ENCODE measurements at places on chromosomes 4 and X.

GRCh38 chrX:108264376-108264775 lies 172.8 kb downstream of the ATG4A start:
- no peak for DNase-seq

DNA sequence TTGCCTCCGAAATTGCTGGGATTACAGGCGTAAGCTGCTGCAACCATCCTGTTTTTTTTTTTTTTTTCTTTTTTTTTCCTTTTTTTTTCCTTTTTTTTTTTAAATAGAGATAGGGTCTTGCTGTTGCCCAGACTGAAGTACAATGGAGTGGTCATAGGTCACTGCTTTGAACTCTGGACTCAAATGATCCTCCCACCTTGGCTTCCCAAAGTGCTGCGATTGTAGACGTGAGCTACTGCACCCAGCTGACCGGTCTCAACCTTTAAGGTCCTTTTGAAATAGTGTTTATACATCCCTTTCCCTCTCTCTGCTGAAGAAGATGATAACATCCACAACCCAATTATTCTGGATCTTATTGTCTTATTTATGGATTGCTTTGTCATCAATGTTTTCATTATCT lies 548.7 kb downstream of the GBA3 start:
- no peak for DNase-seq

DNA sequence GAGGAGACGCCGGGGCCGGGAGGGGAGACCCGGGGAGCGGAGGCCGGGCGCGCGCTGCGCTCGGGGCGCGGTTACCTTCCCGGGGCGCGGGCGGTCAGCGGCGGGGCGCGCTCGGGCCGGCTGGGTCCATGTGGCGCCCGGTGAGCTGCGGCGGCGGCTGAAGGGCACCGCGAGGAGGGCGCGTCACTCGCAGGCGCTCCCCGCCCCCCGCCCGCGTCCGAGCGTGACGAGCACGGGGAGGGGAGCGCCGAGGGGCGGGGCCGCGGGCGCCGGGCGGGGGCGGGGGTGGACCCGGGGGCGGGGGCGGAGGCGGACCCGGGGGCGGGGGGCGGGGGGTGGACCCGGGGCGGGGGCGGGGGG lies at the start of gene CPLX1:
Gene CPLX1 (minus strand): TSS at position 159 of the 360 bp plus-strand sequence. CDS start 1,607 bp downstream, outside the sequence.
- no peak for DNase-seq

DNA sequence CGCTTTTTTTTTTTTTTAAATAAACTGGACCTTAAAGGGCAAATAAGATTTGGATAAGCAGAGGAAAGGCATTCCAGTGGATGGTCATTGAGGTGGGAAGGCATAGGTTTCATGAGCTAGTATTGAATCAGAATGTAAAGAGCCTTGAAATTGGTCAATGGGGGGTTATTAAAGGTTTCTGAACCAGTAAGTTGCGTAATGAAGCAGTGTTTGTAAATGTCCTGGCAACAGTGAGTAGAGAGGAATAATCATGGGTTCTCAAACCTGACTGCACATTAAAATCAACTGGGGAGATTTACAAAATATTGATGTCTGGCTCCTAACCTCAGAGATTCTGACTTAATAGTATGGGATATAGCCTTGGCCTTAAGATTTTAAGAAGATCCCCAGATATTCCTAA lies 23.2 kb upstream of the AMOT start:
- DNase-seq, result no peak

- no peak for DNase-seq
Measured at GRCh38 chr4:128565565-128566186, 243.8 kb upstream of the JADE1 start.

GRCh38 chr4:76997532-76997931 lies 48.0 kb downstream of the SEPTIN11 start:
- DNase-seq, result no peak

DNA sequence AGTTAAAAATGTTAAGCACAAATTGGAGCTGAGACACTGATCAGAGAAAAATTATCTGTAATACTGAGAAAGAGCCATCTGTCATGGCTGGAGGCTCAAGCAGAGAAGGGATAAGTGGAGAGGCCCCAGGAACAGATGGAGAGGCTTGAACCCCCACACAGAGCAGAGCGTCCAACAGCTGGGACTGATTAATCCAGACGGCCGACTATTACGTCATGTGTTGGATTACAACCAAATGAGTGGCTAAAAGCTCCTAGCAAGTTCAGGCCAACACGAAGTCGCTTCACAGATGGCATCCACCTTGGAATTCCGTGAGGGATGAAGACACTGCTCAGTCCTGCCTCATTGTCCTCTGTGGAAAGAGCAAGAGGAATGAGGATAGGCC lies 57.7 kb upstream of the ATXN3L start:
- DNase-seq, result no peak

DNA sequence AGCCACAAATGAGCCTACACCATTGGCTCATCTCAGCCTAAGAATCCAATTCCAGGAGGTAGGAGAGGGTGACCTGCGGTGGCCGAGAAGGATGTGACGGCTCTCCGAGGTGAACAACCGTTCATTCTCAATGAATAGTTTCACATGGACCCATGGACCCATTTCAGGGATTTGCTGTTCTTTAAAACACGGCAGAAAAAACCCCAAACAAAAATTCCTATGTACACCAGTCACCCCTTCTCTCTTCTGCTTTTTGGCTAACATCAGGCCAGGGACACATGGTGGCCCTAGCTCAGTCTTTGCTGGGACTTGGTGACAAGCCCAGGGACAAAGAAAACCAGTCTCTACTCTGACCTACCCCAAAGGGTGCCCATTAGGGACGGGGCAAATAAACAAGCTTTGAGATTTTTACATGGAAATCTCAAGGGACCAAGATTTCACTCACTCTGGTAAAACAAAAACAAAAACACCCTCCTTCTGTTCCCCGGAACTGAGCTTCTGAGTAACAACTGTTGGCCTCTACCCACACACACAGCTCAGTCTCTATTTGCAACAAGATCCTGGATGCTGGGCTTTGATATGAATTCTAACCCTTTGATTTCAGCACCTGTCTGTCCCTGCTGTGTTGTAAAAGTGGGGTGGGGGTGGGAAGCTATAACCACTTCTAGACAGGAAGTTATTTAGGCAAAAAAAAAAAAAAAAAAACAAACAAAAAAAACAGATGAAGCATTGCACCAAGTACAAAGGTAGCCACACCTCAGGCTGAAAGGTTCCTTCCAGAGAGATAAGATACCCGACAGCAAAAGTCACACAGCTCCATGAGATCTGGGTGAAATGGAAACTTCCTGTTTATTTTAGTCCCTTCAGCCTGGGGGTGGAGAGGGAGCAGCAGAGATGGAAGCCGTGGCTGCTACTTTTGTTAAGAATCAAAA lies 49.0 kb downstream of the DDX3X start:
- no peak for DNase-seq

GRCh38 chrX:103586314-103586646 lies 965 bp downstream of the TCEAL4 start:
- peak; percentile 59 for DNase-seq

GRCh38 chr4:160514126-160514525 lies 1411.2 kb downstream of the RAPGEF2 start:
- DNase-seq, result no peak

- no peak for DNase-seq
Measured at GRCh38 chr4:71677568-71677967, 106.3 kb downstream of the GC start.

DNA sequence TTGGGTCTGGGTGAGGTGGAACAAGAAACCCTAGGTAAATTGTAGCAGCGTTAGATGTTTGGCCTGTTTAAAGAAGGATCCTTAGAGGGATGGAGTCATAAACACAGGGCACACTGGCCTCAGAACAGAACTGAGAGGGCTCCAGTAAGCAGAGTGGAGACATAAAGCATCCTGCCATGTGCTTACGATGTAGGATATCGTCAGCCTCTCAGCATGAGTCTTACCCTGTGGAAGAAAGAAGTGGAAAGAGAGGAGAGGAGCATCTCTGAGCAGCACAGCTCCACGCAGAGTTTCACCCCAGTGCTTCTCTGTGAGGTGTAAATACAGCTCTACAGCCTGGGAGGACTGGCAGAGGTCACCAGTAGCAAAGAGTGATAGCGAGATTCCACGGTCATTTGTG lies 27.8 kb upstream of the SORBS2 start:
- DNase-seq, result no peak

- DNase-seq, result no peak
Measured at GRCh38 chrX:146243041-146243440, 425.4 kb downstream of the SLITRK2 start.

GRCh38 chrX:34426334-34426733 lies 230.8 kb downstream of the TMEM47 start:
- DNase-seq, result no peak

DNA sequence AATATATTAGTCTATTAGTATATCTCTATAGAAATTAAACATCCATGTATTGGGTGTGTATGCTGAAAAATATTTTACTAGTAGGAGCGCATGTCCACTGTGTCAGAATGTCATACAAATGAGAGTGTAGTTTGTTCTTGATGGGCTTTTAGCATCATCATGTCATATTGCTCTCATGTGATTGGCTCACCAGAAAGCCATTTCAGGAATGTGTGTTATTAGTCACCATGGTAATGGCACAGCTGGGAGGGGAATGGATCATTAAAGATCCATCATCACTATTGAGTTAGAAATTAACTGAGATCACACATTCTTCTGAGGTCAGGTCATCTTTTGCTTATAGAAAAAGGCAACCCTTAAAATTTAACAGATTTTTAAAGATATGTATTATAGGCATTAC lies 77.3 kb downstream of the PHEX start:
- DNase-seq, result no peak

GRCh38 chrX:4690521-4690920 lies 977.1 kb upstream of the PRKX start:
- DNase-seq, result no peak

- DNase-seq, result no peak
Measured at GRCh38 chr4:64559571-64559970, 150.3 kb upstream of the TECRL start.

- DNase-seq, result no peak
Measured at GRCh38 chr4:74202062-74202586, 44.2 kb downstream of the MTHFD2L start.

- DNase-seq, result peak; percentile 24
Measured at GRCh38 chr4:5184606-5185005, 133.3 kb downstream of the STK32B start.

- no peak for DNase-seq
Measured at GRCh38 chr4:89009115-89009514, 47.9 kb downstream of the FAM13A start.

GRCh38 chr4:163392328-163392727 lies 48.6 kb downstream of the NPY5R start:
- no peak for DNase-seq

DNA sequence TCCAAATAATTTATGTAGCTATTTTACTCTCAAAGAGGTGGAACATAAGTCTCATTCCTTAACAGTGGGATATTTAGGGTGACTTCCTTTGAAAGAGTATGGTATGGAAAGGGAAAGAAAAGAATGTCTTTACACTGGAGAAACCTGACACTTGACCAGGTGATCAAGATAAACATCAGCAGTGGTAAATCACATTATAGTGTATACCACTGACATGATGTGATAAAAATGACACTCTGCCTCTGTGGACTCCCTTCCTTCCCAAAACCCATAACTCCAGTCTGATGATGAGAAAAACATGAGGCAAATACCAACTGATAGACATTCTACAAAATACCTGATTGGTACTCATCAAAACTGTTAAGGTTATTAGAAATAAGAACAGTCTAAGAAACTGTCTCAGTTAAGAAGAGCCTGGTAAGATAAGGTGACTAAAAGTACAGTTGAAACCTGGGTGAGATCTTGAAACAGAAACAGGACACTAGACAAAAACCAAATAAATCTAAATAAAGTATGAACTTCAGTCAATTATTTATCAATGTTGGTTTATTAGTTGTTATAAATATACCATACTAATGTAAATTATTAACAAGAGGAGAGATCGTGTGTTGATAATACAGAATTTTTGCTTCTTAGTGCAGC lies 144.2 kb upstream of the PCDH18 start:
- no peak for DNase-seq

GRCh38 chrX:7953446-7953845 lies 26.2 kb upstream of the PNPLA4 start:
- no peak for DNase-seq

DNA sequence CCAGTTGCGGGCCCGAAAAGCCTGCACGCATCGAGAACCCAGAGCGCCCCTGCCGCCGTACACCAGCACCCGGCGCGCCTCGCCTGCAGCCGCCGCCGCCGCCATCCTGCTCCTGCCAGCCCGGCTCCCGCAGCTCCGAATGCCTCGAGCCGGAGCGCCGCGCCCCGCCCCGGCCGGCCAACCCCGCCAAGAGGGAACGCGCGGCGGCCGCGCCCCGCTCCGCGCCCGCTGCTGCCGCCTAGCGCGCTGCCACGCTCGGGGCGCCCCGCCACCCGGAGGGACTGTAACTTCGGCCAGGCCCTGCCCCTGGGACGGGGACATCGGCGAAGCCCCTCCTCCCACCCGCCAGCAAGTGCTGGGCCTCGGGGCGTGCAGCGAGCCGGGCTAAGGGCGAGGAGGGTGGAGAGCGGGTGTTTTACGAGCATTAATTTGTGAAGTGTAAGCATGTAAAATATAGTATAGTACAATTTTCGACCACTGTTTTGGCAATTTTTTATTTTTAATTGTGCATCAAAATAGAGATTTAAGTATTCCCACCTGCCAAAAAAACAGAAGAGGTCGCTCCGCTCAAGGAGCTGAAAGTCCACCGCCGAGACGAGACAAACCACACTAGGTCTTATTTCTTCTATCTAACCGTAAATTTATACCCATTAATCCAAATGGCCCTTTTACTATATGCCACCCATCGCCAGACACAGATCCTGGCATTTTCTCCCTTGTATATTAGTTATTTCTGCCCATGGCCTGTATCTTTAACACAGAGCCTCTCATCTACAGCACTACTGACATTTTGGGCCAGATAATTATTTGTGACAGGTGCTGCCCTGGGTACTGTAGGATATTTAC lies at the start of gene QDPR:
Gene QDPR (minus strand): TSS at position 141 of the 846 bp plus-strand sequence. CDS start 36 bp downstream, at position 105.
- peak; percentile 91 for DNase-seq

DNA sequence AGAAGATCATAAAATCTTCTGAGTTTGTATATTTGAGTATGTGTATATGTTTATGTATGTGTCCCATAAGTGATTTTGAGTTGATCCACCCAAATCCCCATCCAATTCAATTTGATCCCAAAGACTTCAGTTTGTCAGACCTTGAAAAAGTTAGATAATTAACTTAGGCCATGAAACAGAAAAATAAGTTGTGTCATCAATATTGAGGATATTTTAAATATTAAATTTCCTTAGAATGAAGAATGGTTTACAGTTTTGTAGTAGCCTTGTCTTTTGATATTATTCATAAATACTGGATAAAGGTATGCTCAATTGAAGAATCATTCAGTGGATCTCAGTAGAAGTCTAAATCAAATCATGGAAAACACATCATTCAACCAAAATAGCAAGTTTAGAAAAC lies 864.4 kb upstream of the INTU start:
- no peak for DNase-seq

GRCh38 chr4:184355111-184355604 lies 119.2 kb downstream of the IRF2 start:
- DNase-seq, result no peak

DNA sequence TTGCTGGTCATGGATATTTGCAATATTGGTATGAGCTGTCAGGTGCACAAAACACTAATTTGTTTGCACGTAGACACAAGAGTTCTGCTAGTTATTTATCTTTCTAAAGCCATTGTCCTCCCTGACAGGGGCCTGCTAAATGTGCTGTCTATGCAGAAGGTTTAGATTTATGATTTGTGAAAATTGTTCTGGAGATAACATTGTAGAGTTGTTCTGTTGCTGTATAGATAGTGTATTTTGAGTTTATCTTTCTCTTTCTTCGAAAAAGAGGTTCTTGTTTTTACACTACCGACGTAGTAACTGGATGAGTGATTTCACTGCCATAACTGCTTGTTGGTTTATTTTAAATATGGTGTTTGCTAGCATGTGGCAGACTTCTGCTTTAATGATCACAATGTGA lies 28.5 kb upstream of the FGG start:
- DNase-seq, result no peak

- no peak for DNase-seq
Measured at GRCh38 chr4:144663834-144664475, 18.0 kb downstream of the HHIP start.
